WTC11 (cell line): ENCODE measurements at places on chromosomes 4 and X. TPM values are rescaled to one million over a fixed set of nuclear protein-coding genes. Genes with fewer than 3 reads are reported as not detected.

Gene TCEAL6
- total RNA-seq, result 0.62 to 1.1 TPM (median 0.81 TPM) in 3 replicates

Gene MID1
- total RNA-seq, result 40.1 to 52.2 TPM (median 45.4 TPM) in 3 replicates

Gene EMCN
- not detected in 3 replicates for total RNA-seq

Gene CENPI
- 18.1 to 20.1 TPM (median 19.5 TPM) in 3 replicates for total RNA-seq

Gene TRPC5OS
- total RNA-seq, result not detected in 3 replicates

Gene CDX4
- total RNA-seq, result 2.4 to 5.2 TPM (median 4.6 TPM) in 3 replicates

Gene DGAT2L6
- not detected in 3 replicates for total RNA-seq

Gene PCDH7
- total RNA-seq, result 2.2 to 3.9 TPM (median 2.4 TPM) in 3 replicates

Gene LDB2
- 62.4 to 67.4 TPM (median 67.3 TPM) in 3 replicates for total RNA-seq

Gene EIF2S3
- 251 to 299 TPM (median 264 TPM) in 3 replicates for total RNA-seq

Gene DCHS2
- 1.3 to 1.9 TPM (median 1.4 TPM) in 3 replicates for total RNA-seq

Gene MGARP
- total RNA-seq, result 4.6 to 7.5 TPM (median 6.2 TPM) in 3 replicates

Gene SCML1
- total RNA-seq, result 1.5 to 2.3 TPM (median 1.8 TPM) in 3 replicates

Gene DTHD1
- not detected in 3 replicates for total RNA-seq

Gene GYG2
- 47.6 to 53.6 TPM (median 52.8 TPM) in 3 replicates for total RNA-seq

Gene DKC1
- total RNA-seq, result 108 to 123 TPM (median 112 TPM) in 3 replicates

Gene SRPX2
- total RNA-seq, result 0.24 to 0.62 TPM (median 0.34 TPM) in 3 replicates

Gene FAM47E
- 1.4 to 1.6 TPM (median 1.6 TPM) in 3 replicates for total RNA-seq

Gene MAGEB1
- 0.09 to 0.22 TPM in 2 of 3 replicates, not detected in the other for total RNA-seq

Gene BEX3
- total RNA-seq, result 263 to 292 TPM (median 277 TPM) in 3 replicates

Gene TLR6
- total RNA-seq, result 0.11 to 0.25 TPM (median 0.11 TPM) in 3 replicates

Gene GATA1
- total RNA-seq, result 0.25 to 0.27 TPM (median 0.26 TPM) in 3 replicates

Gene BRCC3
- 18.5 to 19.6 TPM (median 19.4 TPM) in 3 replicates for total RNA-seq

Gene SHOX
- 0.09 to 0.14 TPM in 2 of 3 replicates, not detected in the other for total RNA-seq

Gene NKX6-1
- total RNA-seq, result 0.09 to 0.14 TPM (median 0.09 TPM) in 3 replicates

Gene TMPRSS11F
- total RNA-seq, result not detected in 3 replicates

Gene SGMS2
- total RNA-seq, result 0.16 to 1.3 TPM (median 0.72 TPM) in 3 replicates

Gene MAGEA11
- not detected in 3 replicates for total RNA-seq

Gene GLOD5
- 0.27 TPM in 1 of 3 replicates, not detected in the others for total RNA-seq

Gene REELD1
- not detected in 3 replicates for total RNA-seq

Gene GYPB
- total RNA-seq, result not detected in 3 replicates

Gene SLC25A6
- total RNA-seq, result 627 to 722 TPM (median 720 TPM) in 3 replicates

Gene CTAG1B
- total RNA-seq, result not detected in 3 replicates

Gene MED12
- 35.6 to 38.4 TPM (median 37.0 TPM) in 3 replicates for total RNA-seq

Gene MOB1B
- total RNA-seq, result 26.1 to 28.6 TPM (median 28.0 TPM) in 3 replicates

Gene FRMPD4
- total RNA-seq, result 1.1 to 1.4 TPM (median 1.3 TPM) in 3 replicates

Gene CPZ
- total RNA-seq, result 22.7 to 26.9 TPM (median 22.8 TPM) in 3 replicates

Gene USP17L26
- total RNA-seq, result not detected in 3 replicates

Gene PF4V1
- not detected in 3 replicates for total RNA-seq

Gene GPC4
- 120 to 144 TPM (median 120 TPM) in 3 replicates for total RNA-seq

Gene SHROOM2
- total RNA-seq, result 12.3 to 14.8 TPM (median 12.3 TPM) in 3 replicates

Gene GAB3
- 0.66 to 1.0 TPM (median 0.72 TPM) in 3 replicates for total RNA-seq

Gene GUCY1B1
- total RNA-seq, result 6.4 to 12.7 TPM (median 7.1 TPM) in 3 replicates

Gene GALNTL6
- 0.11 to 0.24 TPM (median 0.21 TPM) in 3 replicates for total RNA-seq

Gene TMEM156
- 0.24 TPM in 1 of 3 replicates, not detected in the others for total RNA-seq

Gene SCML2
- 12.8 to 14.2 TPM (median 12.9 TPM) in 3 replicates for total RNA-seq

Gene C4orf51
- total RNA-seq, result 7.8 to 15.4 TPM (median 8.6 TPM) in 3 replicates

Gene SPATA18
- 6.0 to 7.7 TPM (median 6.6 TPM) in 3 replicates for total RNA-seq

Gene MSL3
- 11.3 to 13.4 TPM (median 12.1 TPM) in 3 replicates for total RNA-seq

Gene PDGFC
- total RNA-seq, result 3.1 to 5.3 TPM (median 3.5 TPM) in 3 replicates

Gene NUP62CL
- 3.3 to 6.2 TPM (median 5.5 TPM) in 3 replicates for total RNA-seq

Gene CT55
- 0.24 TPM in 1 of 3 replicates, not detected in the others for total RNA-seq

Gene ZFP92
- 0.23 to 0.31 TPM (median 0.27 TPM) in 3 replicates for total RNA-seq

Gene TLR7
- total RNA-seq, result 0.07 TPM in 1 of 3 replicates, not detected in the others
